ENCODE measurements at places on chromosomes 7 and 10. TPM values are rescaled to one million over a fixed set of nuclear protein-coding genes. Genes with fewer than 3 reads are reported as not detected.

Gene ZNF862
- 1.7 TPM for total RNA-seq

Gene MYH16
- total RNA-seq: not detected

Gene TACR2
- not detected for total RNA-seq

Gene FZD8
- 23.0 TPM for total RNA-seq

Gene FRMD4A
- 108 TPM for total RNA-seq

Gene EEF1AKMT2
- total RNA-seq: 10.5 TPM

Gene AMPH
- total RNA-seq: 22.1 TPM

Gene SLC25A40
- total RNA-seq: 4.0 TPM

GRCh38 chr7:33921216-33921938 lies 16.0 kb downstream of the BMPER start:
- H3K27ac ChIP-seq: no peak overlapping the region
- H3K4me1 ChIP-seq: no peaks in the 10 kb centered on the region
- no peak for DNase-seq
- H3K27me3 ChIP-seq: no peaks in the 10 kb centered on the region
- H3K36me3 ChIP-seq: no peaks in the 10 kb centered on the region

DNA sequence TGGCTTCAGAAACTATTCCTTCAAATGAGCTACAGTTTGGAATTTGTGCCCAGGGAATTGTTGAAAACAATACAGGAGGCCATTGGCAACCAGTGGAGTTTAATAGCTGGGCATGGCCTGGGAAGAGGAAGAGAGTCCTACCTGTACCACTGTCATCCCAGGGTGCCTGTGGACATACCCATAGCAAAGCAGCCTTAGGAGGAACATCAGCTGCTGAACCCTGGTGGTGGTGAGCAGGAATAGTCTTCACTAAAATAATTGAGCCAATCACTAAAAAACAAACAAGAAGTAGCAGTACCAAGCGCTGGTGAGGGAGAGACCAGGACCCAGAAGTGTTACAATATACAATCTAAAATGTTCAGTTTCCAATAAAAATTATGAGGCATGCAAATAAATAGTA lies 14.5 kb downstream of the IGFBP1 start:
- H3K27ac ChIP-seq: no peak overlapping the region
- no peak for DNase-seq
- H3K4me3 ChIP-seq: no peak overlapping the region
- H3K4me1 ChIP-seq: no peaks in the 10 kb centered on the region
- H3K27me3 ChIP-seq: no peaks in the 10 kb centered on the region

GRCh38 chr10:13917791-13918190 lies 331.0 kb downstream of the PRPF18 start:
- H3K36me3 ChIP-seq: no peaks in the 10 kb centered on the region
- DNase-seq: no peak
- H3K27me3 ChIP-seq: no peaks in the 10 kb centered on the region

DNA sequence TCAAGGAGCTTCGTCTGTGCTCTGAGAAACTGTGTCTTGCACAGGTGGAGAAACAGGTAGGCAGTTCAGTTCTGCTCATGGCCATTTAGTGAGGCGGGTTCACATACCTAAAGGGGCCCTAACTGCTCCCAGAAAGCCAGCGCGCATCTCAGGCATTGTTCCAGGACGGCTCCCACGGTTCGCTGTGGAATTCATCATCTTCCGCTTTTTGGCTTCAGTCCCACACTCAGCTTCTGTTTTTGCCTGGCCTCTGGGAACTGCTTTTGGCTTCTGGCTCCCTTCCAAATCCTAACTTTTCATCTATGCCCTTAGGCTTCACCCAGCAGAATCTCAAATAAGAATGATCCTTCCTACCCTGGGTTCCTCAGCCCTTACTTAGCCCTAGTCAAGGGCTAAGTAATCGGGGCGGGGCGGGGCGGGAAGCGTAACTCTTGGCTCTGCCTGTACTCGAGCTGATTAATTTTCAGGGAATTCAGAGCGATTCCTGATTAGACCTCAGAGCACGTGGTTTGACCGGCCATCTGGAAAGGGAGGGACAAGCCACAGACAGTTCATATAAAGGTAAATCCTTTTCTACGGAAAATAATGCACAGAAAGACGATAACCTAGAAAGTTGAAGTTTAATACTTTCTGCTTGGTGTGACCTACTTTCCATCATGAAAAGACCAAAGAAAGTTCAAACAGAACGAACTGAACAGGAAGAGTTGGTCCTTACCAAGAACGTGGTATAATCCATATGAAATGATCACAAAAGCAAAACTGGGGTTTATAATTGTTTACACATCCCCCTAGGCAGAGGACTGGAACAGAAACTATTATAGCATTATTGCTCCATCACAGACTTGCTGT lies 105.7 kb downstream of the ST8SIA6 start:
- peaks cover 9% of the 10 kb centered on the region for H3K4me1 ChIP-seq
- peak overlapping the region; percentile 43 for H3K4me3 ChIP-seq
- no peak for DNase-seq
- peak overlapping the region; percentile 36 for H3K27ac ChIP-seq
- no peaks in the 10 kb centered on the region for H3K27me3 ChIP-seq

DNA sequence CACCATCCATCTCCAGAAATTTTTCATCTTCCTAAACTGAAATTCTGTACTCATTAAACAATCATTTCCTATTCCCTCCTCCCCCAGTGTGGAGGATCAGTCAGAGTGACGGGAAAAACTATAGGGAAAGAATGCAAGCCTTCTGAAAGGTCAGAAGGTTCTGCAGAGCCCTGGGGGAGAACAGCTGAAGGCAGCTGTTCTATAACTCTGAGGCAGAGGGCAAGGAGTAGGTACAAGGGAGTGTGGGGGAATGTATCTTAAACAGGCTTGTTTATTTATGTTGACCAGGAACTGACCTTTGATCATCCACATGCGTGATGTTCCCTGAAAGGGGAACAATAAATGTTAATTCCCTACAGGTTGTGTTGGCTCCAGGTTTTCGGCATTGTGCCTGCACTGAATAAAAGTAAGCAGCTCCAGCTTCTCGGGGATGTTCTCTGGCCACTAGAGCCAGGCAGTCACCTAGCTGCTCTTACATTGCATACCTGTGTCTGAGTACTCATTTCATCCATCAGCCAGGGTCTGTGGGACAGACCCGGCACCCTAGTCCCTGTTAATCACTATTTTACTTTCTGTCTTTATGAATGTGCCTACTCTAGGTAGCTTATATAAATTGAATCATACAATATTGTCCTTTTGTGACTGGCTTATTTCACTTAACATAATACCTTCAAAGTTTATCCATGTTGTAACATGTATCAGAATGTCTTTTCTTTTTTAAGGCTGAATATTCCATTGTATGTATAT lies 5.8 kb downstream of the IFIT1 start:
- no peak overlapping the region for H3K27ac ChIP-seq
- no peaks in the 10 kb centered on the region for H3K27me3 ChIP-seq
- H3K36me3 ChIP-seq: no peaks in the 10 kb centered on the region
- H3K4me3 ChIP-seq: no peak overlapping the region
- H3K4me1 ChIP-seq: no peaks in the 10 kb centered on the region

DNA sequence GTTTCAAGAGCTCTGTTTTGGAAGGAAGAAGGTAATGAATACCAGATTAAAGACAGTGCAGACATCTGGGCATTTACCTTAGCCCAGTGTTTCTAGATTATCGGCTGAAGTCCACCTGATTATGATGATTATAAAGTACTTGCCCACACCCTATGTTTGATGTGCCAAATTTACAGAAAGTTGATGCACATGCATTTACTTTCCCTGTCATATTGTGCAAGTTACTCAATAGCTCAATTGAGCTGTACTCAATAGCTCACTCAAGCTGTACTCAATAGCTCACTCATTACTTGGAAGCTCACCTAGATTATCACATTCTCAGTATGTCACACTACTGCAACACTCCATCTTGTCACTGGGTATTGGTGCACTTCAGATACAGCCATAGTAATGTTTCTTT lies 13.5 kb downstream of the MGAM start:
- no peak overlapping the region for H3K27ac ChIP-seq
- DNase-seq: no peak
- H3K27me3 ChIP-seq: no peaks in the 10 kb centered on the region
- H3K4me3 ChIP-seq: no peak overlapping the region
- no peaks in the 10 kb centered on the region for H3K36me3 ChIP-seq
- no peaks in the 10 kb centered on the region for H3K4me1 ChIP-seq

DNA sequence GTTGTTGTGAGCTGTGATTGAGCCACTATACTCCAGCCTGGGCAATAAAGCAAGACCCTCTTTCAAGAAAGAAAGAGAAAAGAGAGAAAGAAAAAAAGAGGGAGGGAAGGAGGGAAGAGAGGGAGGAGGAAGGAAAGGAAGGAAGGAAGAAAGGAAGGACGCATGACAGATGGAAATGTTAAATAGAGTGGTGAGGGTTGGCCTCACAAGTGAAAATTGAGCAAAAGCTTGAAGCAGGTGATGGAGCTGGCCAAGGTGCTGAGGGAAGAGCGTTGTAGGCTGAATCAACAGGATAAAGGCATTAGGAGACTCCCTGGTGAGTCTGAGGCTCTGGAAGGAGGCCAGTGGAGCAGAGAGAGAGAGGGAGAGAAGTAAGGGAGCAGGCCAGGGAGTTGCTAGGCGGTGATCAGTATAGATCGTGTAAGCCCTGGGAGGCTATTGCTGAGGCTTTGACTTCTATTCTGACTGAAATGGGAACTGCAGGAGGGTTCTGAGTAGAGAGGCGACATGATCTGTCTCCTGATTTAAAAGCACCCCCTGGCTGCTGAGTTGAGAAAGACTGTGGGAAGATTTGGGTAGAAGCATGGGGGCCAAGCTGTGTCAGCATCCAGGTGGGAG lies 26.5 kb upstream of the TMEM248 start:
- H3K27ac ChIP-seq: no peak overlapping the region
- no peaks in the 10 kb centered on the region for H3K36me3 ChIP-seq
- H3K27me3 ChIP-seq: no peaks in the 10 kb centered on the region
- H3K4me1 ChIP-seq: no peaks in the 10 kb centered on the region

GRCh38 chr7:52017802-52018679 lies 701.4 kb upstream of the COBL start:
- no peaks in the 10 kb centered on the region for H3K36me3 ChIP-seq
- no peak overlapping the region for H3K4me3 ChIP-seq
- DNase-seq: no peak
- no peaks in the 10 kb centered on the region for H3K4me1 ChIP-seq
- no peaks in the 10 kb centered on the region for H3K27me3 ChIP-seq
- H3K27ac ChIP-seq: no peak overlapping the region

DNA sequence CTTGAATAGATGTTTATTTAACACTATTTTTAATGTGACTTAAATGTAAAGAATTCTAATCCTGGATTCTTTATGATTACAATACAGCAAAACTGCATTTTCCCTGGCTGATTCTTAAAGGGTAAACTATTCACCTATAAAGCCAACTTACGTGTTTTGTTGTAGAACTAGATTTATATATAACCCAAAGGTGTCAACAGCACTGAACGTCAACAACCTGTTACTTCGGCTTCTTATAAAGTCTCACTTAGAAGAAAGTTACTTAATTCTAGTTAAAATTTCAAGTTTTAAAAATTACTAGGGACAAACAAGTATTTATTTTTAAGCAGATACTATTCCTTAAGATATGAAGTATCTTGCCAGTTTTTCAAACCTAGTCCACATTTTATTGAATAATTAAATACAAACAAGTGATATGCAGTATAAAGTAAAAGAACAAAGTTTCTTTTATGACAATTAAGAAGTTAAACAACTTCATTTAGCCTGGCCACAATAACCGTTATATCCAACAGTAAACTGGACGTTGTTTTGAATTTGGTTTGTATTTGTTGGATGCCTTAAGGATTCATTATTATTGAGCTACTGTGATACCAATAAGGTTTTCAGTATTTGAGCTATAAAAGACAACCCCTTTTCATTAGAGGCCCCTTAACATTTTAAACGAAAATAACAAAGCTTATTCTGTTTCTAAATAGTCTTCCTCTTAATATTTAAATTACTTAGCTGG lies 83.1 kb downstream of the SNX10 start:
- no peak overlapping the region for H3K27ac ChIP-seq
- H3K4me3 ChIP-seq: no peak overlapping the region
- H3K4me1 ChIP-seq: no peaks in the 10 kb centered on the region
- DNase-seq: no peak
- H3K27me3 ChIP-seq: peaks cover 20% of the 10 kb centered on the region

- H3K36me3 ChIP-seq: no peaks in the 10 kb centered on the region
- H3K4me3 ChIP-seq: no peak overlapping the region
Observed at GRCh38 chr7:95092324-95092723, 184.9 kb downstream of the PPP1R9A start.

- H3K4me3 ChIP-seq: no peak overlapping the region
- H3K27ac ChIP-seq: no peak overlapping the region
- H3K4me1 ChIP-seq: no peaks in the 10 kb centered on the region
- DNase-seq: no peak
Observed at GRCh38 chr10:127833804-127834203, 58.9 kb downstream of the CLRN3 start.
